ENCODE measurements at places on chromosomes 2 and 18.

DNA sequence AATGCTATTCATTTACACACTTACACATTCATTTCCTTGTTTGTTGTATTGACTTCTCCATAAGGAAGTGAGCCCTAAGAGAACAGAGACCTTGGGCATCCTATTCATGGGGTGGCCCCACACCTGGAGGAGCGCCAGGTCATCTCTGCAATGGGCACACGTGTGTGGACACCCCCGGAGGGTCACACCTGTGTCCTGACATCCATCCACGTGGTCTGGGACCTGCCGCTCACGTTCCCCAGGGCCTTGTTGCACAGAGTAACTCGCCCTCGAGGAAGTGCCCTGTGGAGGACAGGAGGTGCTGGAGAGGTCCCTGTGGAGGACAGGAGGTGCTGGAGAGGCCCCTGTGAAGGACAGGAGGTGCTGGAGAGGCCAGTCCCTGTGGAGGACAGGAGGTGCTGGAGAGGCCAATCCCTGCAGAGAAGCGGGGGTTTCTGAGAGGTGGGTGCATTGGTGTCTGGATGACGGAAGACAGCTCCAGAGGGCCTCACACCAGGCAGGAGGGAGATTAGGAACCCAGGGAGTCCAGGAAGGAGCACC lies 73.2 kb upstream of the GPC1 start:
- DNase-seq, result no peak

GRCh38 chr2:5036256-5036655 lies 655.9 kb upstream of the SOX11 start:
- no peak for DNase-seq

DNA sequence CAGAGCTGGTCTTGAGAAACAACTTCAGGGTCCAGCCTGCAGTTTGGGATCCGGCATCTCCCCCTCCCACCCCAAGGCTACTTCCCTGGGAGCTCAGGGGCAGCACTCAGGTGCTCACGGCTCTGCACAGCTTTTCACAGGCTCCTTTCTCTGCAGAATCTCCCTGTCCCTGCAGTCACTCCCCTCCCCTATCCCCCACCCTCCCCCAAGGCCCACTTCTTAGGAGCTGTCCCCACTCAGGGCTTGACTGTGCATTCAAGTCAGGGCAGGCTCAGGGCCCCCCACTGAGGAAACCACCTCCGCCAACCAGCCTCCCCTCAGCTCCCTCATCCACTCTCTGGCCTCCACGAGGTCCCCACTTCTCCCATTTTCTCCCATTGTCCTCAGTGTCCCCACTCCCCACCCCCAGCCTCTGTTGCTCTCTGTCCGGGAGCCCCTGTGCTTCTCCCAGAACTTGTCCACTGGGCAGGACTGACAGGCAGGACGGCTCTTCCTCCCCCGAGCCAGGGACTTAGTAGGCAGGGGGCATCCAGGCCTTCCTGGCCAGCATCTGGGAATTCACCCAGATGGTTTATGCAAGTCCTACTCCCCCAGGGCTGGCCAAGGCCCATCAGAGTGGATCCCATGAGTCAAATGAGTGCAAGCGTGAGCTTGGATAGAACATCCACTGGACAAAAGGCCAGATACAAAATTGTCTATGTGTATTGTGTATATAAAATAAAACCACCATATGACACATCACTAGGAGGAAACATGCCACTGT lies 7.6 kb downstream of the NMUR1 start:
- no peak for DNase-seq

DNA sequence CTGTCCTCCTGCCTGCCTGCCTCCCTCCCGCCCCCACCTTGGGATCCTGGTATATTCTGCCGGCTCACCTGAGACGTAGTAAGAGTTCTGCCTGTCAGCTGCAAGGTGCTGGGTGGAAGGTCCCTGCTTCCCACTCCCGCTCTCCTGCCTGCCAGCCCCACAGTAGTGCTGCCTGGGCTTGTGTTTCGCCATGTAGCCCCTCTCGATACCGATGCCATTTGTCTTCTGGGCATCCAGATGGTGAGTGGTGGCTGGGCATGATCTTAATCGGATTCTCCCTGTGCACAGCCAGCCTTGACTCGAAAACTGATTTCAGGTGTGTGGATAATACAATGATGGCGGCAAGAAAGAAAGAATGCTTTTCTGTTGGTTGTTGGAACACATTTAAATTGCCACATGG lies 184.9 kb downstream of the AGAP1 start:
- DNase-seq, result no peak

DNA sequence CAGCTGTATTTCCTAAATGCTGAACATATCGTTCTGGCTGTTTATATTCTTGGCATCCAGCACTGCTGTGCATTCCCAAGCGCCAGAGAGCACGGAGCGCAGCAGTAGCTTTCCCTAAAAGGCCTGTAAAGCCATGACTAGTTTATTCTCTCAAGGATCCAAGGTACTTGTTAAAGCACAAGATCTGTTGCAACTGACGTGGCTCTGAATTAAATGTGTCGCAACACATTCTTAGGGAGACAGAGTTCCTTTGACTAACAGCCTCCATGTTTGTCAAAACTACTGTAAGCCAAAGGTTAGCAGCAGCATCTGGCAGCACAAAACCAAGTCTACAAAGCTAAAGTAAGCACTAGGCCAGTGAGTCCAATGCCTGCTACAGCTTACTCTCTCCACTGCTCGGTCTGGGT lies 188.6 kb upstream of the FN1 start:
- no peak for DNase-seq

Data from activated CD4-positive, alpha-beta T cell treated with anti-CD3 and anti-CD28 coated beads, Interleukin-2, amount 10 ng/mL, durations not matched to agents 7 days and 5 days (primary cell).